ENCODE measurements at places on chromosomes 7 and 10.

DNA sequence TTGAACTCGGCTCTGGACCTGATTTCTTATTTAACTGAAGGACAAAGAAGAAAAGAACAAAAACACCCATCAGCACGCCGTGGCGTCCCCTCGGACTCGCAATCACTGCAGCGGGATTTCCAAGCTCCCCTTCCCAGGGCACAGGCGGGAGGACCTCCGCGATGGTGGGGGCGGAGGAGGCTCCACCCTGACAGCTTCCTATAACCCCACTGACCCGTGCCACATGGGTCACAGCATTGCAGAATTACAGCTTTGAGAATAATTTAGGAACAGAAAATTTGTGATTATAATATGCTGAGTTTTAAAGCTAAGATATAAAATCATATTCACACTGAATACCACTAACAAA lies 129.7 kb upstream of the SEC61G start:
- DNase-seq = no peak

DNA sequence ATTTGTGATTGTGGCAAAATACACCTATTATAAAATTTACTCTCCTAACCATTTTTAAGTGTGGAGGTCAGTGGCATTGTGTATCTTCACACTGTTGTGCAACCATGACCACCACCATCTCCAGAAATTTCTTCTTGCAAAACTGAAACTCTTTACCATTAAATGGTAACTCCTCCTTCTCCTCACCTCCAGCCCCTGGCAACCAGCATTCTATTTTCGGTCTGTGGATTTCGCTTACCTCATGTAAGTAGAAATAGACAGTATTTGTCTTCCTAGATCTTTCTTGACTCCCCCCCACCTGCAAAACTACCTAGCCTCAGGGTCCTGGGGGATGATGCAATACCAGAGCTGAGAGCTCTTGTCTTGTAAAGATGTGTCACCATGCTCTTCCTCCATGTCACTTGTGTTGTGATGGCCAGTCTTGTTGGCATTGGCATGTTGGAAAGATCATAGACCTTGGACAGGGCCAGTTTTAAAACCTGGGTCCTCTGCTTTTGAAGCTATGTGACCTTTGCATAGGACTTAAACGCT lies 71.1 kb upstream of the EMX2 start:
- no peak for DNase-seq

DNA sequence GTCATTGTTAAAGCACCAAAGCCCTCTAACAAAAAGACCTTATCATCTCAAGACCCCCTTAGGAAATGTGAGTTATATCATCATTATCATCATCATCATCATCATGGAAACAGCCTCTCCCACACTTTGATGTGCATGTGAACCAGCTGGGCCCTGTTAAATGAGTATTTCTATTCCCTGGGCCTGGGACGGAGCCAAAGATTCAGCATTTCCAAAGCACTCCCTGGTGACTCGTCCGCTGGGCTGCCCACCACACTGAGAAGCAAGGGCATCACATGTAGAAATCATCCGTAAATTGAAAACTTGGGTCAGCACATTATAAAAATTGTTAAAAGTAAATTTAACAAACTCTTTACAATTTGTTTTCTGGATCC lies 88.6 kb downstream of the PTPRN2 start:
- no peak for DNase-seq

- DNase-seq = no peak
These were observed 120.9 kb downstream of the BUB3 start for GRCh38 chr10:123275136-123275564.

- peak; percentile 11 for DNase-seq
These were observed 193.6 kb downstream of the MBL2 start for GRCh38 chr10:52578871-52579405.

DNA sequence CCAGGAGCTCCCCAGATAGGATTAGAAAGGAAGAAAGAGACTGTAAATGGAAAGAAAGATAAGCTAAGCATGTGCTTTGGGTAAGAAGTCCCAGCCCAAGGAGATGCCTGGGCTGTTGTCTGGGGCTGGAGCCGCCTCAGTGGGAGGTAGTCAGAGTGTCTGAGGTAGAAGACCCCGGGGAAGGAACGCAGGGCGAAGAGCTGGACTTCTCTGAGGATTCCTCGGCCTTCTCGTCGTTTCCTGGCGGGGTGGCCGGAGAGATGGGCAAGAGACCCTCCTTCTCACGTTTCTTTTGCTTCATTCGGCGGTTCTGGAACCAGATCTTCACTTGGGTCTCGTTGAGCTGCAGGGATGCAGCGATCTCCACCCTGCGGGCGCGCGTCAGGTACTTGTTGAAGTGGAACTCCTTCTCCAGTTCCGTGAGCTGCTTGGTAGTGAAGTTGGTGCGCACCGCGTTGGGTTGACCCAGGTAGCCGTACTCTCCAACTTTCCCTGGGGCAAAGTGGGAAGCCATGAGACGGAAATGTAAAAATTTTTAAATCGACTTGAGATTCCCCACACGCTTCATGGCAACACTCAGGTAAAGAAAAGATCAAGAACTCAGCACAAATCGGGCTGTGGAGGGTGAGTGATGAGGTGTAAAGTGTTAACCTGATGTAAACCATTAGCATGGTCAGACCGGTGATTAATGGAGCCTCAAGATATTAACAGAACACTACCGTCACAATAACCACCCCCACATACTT lies 1.3 kb downstream of the HOXA1 start:
- DNase-seq = no peak

DNA sequence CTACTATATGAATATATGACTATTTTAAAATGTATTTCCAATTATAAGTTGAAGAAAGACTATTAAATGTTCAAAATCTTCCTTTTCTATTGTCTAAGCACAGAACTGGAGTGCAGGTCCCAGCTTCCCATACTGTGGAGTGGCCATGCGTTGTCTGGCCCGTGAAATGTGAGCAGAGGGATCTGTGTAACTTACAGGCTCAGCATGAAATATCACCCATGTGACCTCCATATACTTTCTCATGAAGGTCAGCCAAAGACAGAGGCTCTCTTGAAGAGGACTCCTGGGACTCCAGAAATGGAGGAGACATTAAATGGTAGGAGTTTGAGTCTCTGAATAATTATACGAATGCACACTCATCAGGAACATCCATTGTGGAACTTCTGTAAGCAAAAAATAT lies 92.4 kb upstream of the CAV2 start:
- no peak for DNase-seq

DNA sequence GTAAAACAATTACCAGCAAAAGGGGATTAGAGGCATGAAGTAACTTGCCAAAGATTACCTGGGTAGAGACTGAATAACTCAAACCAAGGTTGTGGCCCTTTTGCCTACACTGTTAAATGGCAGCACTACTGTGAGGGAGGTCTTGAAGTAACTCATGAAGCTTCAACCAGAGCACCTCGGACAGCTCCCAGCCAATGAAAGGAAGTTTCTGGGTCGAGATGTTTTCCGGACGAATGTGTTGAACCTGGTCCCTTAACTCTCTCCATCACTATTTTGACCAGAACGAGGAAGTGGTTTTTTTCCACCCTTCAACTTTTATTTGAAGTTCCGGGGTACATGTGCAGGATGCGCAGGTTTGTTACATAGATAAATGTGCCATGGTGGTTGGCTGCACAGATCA lies 133.6 kb upstream of the PRKCQ start:
- DNase-seq = no peak

GRCh38 chr10:63264617-63265221 lies 131.6 kb downstream of the NRBF2 start:
- no peak for DNase-seq
